ENCODE measurements at places on chromosomes 4 and X. TPM values are rescaled to one million over a fixed set of nuclear protein-coding genes. Genes with fewer than 3 reads are reported as not detected.

DNA sequence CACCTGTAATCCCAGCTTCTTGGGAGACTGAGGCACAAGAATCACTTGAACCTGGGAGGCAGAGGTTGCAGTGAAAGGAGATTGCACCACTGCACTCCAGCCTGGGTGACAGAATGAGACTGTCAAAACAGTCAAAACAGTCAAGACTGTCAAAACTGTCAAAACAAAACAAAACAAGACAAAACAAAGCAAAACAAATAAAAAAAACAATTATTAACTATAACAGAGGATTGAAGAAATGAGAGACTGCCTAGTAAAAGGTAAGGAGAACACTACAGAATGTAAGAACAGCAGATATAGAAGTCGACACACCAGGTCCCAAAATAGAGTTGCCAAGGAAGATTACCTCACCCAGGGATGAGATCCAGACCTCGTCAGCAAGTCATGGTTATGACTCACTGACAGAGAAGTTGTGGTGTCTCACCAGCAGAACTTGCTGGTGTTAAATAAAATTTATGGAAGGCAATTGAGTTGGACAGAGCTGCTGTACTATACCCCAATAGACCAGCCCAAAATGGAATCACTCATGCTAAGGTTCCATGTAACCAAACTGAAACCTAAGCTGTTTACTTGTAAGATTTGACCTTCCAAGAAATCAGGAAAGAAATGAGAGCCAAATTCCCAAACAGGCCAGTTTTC, 32.1 kb upstream of the GK start:
- no peak for DNase-seq

- no peak for DNase-seq
Observed at GRCh38 chr4:80448056-80448455, 112.5 kb downstream of the CFAP299 start.

- no peak for DNase-seq
Observed at GRCh38 chr4:45650545-45650944, 473.3 kb downstream of the GABRG1 start.

GRCh38 chrX:13099121-13099520, 54.7 kb upstream of the FAM9C start:
- no peak for DNase-seq

DNA sequence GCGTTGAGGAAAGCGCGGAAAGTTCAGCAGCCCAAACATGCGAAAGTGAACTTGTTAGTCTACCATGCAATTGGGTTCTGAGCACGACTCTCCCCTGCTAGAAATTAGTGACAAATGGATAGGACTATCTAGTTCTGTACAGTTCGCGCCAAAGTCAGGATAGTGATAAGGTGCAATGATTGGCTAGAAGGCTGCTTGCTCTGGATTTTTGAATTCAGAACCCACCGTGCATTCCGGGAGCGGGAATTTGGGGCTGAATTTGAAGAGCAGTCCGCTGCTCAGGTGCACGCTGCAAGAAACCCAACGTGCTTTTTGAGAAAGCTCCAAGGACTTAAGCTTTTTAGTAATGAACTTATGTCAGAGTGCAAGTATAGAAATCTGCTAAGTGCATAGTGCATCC, 732 bp upstream of the ESX1 start:
- DNase-seq, result no peak

- DNase-seq, result no peak
Observed at GRCh38 chr4:112759313-112759712, 122.4 kb downstream of the LARP7 start.

Gene C1QTNF7
- polyA plus RNA-seq, result 28.0 TPM

Gene NOX1
- 1.4 TPM for polyA plus RNA-seq

Gene MMRN1
- polyA plus RNA-seq, result 7.1 TPM

Measured in left renal pelvis (tissue), 4 donors.